Fibroblast of skin of back (primary cell): ENCODE measurements at places on chromosomes 2 and 18.

DNA sequence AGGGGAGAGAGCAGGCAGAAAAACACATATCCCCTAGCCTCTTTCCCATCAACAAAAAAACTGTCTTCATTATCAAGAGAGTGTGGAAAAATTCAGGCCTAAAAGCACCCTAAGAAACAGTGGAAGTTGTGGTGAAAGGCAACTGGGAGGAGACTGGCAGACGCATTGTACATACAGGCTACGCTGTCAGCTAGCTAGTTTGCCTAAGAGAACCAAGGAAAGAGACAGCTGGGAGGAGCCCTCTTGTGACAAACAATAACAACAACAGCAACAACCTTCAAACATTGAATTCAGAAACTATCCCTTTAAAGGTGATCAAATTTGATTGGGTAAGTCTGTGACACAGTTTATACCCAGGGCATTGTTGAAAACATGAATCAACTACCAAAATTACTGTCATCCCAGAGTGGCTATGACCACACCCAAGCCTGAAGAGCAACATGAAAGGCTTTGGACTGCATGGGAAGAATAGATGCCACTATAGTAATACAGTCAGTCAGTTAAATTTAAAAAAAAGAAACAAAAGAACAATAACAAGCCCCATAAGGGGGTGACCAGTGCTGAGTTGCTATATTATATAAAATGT lies 88.9 kb upstream of the CRIM1 start:
- DNase-seq = no peak

DNA sequence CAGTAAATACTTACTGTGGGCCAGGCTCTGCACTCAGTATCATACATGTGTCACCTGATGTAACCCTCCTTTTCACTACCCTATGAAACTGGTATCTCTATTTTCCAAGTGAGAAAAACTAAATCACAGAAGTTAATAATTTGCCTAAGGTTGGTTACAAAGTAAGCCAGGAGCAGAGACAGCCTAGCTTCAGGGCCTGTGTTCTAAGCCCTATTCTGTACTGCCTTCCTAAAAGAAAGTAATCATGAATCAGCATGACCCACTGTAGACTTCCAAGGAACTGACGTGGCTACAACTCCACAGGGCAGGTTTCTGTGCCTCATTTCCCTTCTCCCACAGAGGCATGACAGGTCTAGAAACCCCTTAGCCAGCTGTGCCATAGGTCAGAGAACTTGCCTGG lies 14.3 kb downstream of the ZNF142 start:
- DNase-seq = no peak

GRCh38 chr2:172996387-172996961 lies 79.2 kb upstream of the MAP3K20 start:
- DNase-seq = peak; percentile 64

DNA sequence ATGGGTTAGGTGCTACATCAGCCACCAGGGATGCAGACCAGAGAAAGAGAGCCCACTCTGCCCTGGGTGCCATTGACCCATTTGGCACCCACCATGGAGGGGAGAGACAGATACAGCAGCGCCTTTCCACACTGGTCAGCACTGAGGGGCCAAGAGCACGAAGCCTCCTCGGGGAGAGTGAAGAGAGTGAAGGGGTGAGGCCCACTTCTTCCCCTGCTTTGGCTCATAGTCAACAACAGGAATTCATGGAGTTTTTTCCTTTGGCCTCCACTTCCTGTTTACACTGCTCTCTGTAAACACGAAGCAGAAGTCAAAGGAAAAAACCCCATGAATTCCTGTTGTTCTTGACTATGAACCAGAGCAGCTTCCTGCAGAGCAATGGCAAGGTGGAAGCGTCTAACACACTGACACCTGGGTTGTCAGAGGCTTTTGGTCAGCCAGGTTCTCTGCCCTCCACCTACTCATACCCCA lies 80.0 kb downstream of the CCDC93 start:
- no peak for DNase-seq

- no peak for DNase-seq
Measured at GRCh38 chr2:221166292-221166691, 405.8 kb downstream of the EPHA4 start.

GRCh38 chr2:61707984-61708852 lies 145.6 kb downstream of the FAM161A start:
- peak; percentile 23 for DNase-seq
